ENCODE measurements at places on chromosomes 3 and 15.
A peak's percentile ranks its signal among the peaks of the same experiment; 100 is the strongest.

DNA sequence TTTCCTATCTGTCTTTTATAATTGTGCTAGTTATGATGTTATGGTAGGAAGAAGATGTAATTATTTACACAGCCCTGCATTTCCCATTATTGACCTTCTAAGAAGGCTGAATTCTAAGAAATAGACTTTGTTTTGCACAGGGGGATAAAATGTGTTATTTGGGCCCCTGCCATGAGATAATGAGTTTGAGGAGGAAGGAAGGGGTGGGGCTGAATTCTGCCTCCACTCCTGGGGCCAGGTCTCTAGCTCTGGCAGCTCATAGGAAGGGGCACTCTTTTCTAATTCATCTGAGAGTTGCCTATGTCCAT is 69.2 kb upstream of the GOLGA8B start:
- ATAC-seq = no peak

DNA sequence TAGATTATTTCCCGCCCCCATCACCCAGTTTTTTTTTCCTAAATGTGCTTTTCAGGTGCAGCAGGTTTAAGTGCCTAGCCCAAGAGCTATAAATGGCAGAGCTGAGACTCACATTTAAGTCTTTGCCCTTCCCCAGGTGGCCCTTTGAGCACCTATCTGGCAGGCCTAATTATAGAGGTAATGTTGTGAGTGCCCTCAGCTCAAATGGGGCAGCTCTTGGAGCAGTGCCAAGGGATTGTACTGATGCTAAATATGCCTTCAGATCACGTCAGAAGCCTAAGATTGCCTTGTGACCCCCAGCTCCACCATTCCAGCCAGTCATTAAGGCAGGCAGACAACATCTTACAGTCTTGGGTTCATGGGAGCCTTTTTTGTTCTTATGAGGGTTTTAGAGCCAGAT is 159.5 kb downstream of the RPLP1 start:
- ATAC-seq = no peak

DNA sequence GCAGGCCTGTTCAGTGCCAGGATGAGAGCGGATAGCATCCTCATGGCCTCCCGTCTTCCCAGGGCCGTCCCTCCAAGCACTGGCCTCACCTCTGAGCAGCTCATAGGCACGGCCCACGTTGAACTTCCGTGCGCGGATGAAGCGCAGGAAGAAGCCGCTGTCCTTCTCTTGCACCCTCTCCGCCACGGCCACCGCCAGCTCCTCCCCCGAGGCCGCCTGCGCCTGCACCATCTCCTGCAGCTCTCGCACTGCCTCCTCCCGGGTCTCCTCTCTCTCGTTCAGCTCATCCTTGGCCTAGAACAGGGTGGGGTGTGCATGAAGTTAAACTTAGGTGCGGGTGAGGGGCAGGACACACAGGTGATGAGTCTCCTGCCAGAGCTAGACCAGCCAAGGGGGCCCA is 4.3 kb downstream of the RLBP1 start:
- ATAC-seq = no peak

DNA sequence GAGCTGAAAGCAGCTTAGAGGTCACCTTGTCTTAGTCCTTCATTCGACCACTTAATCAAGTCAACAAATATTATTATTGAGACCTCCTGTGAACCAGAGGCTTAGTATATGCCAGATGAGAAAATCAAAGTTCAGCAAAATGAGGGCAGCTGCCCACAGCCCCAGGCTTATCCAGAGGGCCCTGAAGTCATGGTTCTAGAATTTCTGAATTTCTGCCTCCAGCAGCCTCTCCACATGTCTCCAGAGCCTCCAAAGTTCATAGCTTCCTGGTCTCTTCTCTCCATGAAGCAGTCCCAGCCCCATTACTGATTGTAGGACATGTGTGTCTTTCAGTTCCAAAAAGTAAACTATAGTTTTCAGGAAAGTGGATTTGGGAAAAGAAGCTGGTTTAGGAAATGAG is 96.9 kb upstream of the TSC22D2 start:
- ATAC-seq = no peak

GRCh38 chr3:100709842-100710260 is 557 bp downstream of the TFG start:
- ATAC-seq = no peak

GRCh38 chr3:133547432-133548041 is 25.9 kb upstream of the CDV3 start:
- ATAC-seq = no peak

DNA sequence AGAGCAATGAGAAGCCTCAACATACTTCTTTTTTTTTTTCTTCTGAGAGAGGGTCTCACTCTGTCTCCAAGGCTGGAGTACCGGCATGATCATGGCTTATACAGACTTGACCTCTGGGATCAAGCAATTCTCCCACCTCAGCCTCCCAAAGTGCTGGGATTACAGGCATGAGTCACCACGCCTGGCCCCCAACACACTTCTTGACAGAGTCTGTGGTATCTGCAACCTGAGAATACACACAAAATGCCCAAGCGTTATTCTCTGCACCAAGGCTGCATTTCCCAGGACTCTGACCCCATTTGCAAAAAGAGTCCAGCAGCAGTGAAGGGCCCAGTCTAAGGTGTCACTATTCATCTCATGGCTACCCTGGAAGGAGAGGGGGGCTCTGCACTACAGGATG is 42.7 kb upstream of the BLM start:
- ATAC-seq = no peak

DNA sequence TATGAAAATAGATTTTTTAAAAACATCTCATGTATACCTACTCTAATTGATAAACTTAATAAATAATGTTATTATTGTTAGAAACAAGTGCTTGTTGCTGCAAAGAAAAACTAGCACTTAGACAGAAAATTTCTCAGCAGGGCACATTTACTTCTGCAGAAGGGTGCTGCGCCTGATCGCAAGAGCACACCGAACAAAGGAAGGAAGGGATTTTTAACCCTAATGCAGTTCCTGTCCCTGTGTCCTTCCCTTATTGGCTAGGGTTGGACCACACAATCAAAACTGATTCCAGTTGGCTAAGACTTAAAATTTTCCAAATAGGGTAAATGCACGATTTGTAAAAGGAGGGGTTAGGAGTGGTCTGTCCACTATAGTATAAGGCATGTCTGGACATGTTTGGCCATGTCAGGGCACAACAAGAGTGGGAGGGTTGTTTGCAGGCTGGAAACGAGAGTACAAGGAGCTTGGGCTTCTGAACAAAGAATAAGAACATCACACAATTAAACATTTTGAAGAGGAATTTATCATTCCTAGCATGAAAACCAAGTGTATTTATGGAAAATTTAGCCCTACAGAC is 4.7 kb downstream of the DTWD1 start:
- no peak for ATAC-seq

GRCh38 chr15:68375191-68375631 is 56.8 kb downstream of the ITGA11 start:
- ATAC-seq = no peak

- ATAC-seq = peak; percentile 47
These were observed 7.4 kb downstream of the EDEM1 start for GRCh38 chr3:5194801-5195509.

DNA sequence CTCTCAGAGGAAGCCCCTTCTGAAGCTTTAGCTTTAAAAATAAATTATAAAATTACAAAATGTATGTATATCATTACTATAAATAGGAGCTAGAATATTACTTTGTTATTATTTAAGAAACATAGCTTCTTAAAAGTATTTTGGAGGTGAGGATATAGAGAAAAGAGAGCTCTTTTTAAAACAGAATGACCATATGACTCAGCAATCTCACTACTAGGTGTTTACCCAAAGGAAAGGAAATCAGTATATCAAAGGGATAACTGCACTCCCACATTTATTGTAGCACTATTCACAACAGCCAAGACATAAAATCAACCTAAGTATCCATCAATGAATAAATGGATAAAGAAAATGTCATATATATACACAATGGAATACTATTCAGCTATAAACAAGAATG is 119.6 kb downstream of the DMXL2 start:
- ATAC-seq = no peak

GRCh38 chr15:85620690-85621049 is 174.1 kb downstream of the KLHL25 start:
- ATAC-seq = peak; percentile 20

- ATAC-seq = no peak
These were observed 143.4 kb downstream of the FNDC3B start for GRCh38 chr3:172182797-172183196.

GRCh38 chr3:23830869-23831484 is 25.2 kb downstream of the UBE2E1 start:
- ATAC-seq = peak; percentile 96

DNA sequence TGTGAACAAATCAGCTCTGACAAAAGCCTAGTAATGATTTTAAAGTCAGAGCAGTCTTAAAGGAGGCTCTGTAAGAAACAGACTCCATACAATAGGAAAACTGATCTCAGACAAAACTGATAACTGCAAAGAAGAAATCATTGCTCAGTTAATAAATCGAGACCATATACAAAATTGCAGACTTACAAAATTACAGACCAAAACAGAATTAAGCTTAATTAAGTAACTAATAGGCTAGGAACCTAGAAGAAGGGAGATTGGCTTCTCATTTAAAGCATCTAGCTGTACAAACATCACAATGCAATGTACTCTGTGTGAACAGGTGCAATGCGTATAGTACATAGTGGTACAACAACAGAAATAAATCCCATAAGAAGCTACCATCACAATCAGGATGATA is 46.3 kb downstream of the ZBTB20 start:
- no peak for ATAC-seq

GRCh38 chr3:33722191-33722590 is 4.1 kb upstream of the CLASP2 start:
- no peak for ATAC-seq

- ATAC-seq = no peak
These were observed 29.9 kb downstream of the MME start for GRCh38 chr3:155110022-155110421.

DNA sequence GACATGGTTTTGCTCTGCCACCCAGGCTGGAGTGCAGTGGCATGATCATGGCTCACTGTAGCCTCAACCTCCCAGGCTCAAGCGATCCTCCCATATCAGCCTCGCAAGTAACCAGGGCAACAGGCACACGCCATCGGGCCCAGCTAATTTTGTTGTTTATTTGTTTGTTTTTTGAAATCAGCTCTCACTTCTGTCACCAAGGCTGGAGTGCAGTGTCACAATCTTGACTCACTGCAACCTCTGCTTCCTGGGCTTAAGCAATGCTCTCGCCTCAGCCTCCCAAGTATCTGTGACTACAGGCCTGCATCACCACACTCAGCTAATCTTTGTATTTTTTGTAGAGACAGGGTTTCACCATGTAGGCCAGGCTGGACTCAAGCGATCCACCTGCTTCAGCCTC is 26.3 kb upstream of the PLCH1 start:
- no peak for ATAC-seq

DNA sequence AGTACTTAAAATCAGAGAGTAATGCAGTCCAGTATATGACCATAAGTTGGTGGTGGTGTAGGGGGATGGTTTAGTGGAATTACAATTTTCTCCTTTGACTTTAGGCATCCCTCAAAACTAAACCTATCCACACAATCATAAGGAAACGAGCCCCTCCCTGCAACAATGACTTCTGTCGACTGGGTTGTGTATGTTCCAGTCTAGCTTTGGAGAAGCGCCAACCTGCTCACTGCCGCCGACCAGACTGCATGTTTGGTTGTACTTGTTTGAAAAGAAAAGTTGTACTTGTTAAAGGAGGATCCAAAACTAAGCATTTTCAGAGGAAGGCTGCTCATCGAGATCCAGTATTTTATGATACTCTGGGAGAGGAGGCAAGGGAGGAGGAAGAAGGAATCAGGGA is 52.8 kb downstream of the MGA start:
- ATAC-seq = no peak

- ATAC-seq = no peak
These were observed 831.5 kb downstream of the ROBO2 start for GRCh38 chr3:77871436-77871835.

DNA sequence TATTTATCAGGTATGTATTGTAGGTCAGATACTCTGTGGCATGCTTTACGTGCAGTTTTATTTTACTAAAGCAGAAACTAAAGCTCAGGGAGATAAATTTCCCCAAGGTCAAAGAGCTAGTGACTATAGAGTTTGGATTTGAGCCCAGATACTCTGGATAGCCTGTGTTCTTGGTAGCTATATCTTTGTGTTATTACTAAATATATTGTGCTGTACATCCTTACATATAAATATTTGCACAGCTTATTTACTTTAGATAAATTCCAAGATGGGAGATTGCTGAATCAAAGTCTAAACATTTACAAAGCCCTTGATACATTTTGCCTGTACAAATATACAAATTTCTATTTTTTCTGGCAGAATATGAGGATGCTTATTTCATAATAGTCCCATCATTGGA is 660.9 kb upstream of the NAALADL2 start:
- no peak for ATAC-seq

DNA sequence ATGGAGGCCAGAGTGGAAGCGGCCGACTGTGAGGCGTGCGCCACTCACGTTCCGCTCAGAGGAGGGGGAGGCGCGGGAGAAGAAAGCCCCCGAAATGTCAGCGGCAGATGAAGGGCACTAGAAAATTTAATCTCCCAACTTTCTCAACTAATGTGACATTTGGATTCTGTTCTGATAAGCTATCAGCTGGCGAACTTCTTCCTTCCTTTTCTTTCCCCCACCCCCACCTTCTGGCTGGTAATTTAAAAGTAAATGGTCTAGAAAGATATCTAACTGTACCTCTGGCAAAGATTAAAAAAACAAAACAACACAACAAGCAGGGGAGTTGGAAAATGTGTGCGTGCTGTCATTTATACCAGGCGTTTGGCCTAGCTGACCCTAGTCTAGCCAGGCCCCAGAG is 26.4 kb upstream of the TMEM115 start:
- no peak for ATAC-seq

DNA sequence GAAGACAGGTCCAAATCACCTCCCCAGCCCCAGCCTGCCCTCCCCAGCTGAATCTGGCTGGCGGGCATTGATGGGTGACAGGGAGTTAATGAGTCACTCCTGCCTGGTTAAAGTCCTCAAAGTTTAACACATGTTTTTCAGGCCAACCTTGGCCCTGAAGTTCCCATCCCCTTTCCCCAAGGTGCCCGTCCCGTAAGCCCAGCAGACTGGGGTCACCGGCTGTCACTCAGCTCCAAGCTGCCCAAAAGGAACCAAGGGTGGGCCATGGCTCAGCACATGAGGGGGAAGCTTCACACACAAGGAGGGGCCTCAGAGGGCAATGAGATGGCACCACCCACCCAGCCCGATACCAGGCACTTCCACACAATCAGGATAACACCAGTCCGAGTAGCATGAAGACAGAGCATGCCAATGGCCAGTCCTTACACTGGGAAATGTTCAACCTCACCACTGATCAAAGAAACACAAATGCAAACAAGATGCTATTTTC is 10.2 kb upstream of the KLF15 start:
- no peak for ATAC-seq

- peak; percentile 95 for ATAC-seq
These were observed 13.1 kb upstream of the PLA2G4D start for GRCh38 chr15:42107473-42107872.

GRCh38 chr3:60912876-60913275 is 338.4 kb downstream of the FHIT start:
- no peak for ATAC-seq

DNA sequence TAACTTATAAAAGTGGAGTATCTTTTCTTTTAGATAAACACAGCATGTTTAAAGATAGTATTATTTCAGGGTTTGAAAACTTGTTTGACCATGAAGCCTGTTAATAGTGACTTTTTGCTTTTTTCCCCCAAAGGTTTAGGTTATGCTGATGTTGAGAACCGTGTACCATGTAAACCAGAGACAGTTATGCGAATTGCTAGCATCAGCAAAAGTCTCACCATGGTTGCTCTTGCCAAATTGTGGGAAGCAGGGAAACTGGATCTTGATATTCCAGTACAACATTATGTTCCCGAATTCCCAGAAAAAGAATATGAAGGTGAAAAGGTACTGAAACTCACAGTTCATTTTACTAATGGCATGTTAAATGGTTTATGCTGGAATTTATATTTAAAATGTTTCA is 5.1 kb downstream of the LACTB start:
- no peak for ATAC-seq

GRCh38 chr3:169034401-169034800 is 629.1 kb downstream of the MECOM start:
- ATAC-seq = no peak

Data from activated T-helper 17 cell treated with anti-CD3 and anti-CD28 coated beads, Interleukin-2, amount 50 U/mL, for 72 hours (primary cell).